Stimulated activated CD4-positive, alpha-beta T cell treated with anti-CD3 and anti-CD28 coated beads, Interleukin-1b, Interleukin-23, amount 100 ng/mL, for 1 hour (primary cell): ENCODE measurements at places on chromosomes 7 and 10.

GRCh38 chr7:117186218-117187010 lies 136.4 kb downstream of the WNT2 start:
- DNase-seq, result no peak

DNA sequence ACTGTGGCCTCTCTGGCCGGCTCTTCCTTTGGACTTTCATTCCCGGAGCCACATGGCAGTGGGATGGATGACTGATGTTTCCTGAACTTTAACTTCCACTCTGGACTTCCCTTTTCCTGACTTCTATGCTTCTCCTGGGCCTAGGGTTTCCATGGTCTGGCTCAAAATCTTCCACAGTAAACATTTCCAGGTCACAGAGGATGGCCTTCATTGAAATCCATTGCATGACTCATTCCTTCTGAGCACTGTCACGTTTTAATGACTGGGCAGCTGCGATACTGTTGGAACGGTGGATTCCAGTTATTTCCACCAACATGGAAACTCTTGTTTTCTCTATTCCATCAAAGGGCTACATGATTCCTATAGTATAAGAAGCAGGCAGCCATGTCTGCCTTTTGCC lies 24.4 kb upstream of the ZNF273 start:
- DNase-seq, result no peak

DNA sequence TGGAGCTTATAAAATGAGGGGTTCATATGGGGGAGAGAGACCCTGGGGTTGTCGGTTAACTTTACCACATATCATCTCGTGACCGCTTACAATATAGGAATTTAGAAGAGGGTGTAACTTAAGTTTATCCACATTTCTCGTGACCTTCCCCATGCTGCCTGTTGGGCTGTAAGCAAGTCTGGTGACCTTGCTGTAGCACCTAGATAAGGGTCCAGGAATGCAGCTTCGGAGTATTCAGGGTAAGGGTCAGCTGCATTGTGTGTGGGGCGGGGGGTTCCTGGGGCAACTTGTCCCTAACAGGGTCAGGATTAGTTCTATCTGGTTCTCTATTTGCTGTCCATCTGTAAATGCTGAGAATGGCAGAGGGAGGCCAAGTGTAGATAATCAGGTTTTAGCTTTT lies 1.3 kb upstream of the CHST3 start:
- DNase-seq, result no peak

DNA sequence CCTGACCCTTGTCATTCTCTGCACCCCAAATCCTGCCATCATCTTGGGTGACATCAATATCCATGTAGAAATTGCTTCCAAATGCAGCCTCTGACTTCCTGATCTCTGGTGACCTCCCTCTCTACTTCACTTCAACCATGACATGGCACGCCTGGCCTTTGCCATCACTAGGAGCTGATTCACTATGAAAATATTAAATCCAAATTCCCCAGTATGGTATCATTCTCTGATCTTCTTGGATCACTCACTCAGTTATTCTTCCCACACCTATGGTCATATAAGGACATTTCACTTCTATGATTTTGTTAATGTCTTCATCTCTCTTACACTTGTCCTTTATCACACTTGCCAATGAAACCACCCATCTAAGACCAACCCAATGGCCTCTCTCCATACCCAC lies 73.7 kb upstream of the ODAD2 start:
- DNase-seq, result no peak

- no peak for DNase-seq
Observed at GRCh38 chr7:115033917-115034459, 112.1 kb downstream of the MDFIC start.

DNA sequence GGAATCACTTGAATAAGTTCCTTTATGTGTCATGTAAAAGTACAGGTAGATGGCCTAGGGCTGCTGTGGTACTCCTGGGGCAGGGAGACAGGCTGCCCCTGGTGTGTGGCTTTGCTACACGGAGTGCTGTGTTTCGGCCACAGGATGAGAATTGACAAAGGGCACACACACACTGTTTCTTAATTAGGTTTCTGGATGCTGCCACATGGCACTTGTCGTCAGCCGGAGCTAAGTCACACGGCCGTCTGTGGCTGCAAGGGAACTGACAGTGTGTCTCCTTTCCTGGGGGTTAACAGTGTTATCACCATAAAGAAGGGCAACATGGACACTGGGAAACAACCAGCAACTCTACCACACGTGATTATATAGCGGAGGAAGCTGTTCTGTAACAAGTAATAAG lies 55.7 kb upstream of the CREB5 start:
- no peak for DNase-seq

GRCh38 chr10:109974504-109975191 lies 33.1 kb upstream of the ADD3 start:
- no peak for DNase-seq

DNA sequence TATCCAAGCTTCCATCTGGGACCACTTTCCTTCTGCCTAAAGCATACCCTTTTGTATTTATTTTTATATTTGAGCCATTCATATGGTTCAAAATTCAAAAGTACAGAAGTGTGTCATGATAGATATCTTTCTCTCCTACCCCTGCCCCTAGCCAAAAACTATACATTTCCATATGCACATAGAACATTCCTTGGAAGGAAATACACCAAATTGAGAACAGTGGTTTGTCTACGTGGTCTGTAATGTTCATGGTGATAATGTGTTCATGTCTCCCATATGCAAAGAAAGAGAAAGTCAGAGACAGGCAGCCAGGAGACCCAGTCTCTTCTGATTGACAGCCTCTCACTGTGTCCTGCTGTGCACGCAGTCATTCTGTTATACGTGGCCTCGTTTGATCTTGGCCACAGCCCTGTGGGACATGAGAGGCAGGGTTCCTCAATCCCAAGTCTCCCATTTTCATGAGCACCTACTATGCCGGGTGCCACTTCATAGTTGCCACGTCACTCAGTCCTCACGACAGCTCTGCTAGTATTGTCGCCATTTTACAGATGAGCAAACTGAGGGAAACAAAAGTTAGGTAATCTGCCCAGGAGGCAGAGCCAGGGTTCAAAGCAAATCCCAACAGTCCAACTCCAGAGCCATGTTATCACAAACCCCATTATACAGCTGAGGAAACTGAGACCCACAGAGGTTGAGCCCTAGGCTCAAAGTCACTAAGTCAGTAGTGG lies 8.0 kb upstream of the CDH23 start:
- no peak for DNase-seq

DNA sequence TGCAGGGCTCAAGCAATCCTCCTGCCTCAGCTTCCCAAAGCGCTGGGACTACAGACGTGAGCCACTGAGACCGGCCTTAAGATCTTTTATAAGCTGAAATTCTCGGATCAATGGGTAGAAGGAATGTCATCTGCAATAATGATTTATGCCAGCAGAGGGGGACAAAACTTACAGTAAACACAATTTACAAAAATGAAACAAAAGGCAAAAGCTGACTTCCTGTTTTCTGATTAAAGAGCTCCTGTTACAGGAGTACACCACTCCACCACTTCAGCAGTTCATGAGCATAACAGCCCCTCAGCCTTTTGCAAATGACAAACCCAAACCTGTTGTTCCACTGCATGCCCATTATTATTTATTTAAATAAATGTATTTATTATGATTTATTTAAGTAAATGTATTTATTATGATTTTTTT lies 88.5 kb upstream of the ATP6V0A4 start:
- no peak for DNase-seq

GRCh38 chr7:77838929-77839491 lies 40.4 kb downstream of the PHTF2 start:
- no peak for DNase-seq

DNA sequence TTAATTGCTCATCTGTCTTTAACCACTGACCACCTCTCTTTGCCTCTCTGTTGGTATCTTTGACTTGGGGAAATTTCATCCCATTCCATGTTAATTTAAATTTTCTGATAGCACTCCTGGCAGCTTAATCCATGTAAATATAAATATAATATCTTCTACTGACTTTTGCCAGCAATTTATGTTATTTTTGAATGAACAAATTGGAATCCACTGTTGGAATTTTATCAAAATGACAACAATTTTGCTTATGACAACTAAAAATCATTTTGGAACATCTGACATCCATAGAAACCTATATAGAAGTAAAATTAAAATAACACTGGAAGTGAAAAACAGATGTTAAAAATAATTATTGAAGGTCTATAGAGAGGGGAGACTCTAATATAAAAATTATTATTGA lies 176.5 kb upstream of the AKR1E2 start:
- no peak for DNase-seq

DNA sequence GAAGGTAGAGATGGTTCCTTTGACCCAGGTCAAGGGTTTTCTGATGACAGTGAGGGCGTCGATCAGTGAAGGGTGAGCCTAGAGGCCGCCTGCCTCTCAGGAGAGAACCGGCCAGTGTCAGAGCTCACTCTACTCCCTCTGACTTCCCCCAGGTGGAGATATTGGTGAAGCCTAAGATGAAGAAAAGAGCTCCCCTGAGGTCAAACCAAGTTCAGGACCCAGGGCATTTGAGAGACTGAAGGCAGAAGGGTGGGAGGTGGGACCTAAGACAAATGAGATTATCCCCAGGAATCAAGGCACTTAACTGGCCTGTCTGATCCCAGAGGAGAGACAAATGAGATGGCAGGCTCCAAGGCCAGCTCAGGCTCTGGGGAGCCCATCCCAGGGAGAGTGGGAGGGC lies 104.7 kb downstream of the CDH23 start:
- DNase-seq, result no peak

GRCh38 chr10:20089879-20090278 lies 273.6 kb downstream of the PLXDC2 start:
- no peak for DNase-seq

- no peak for DNase-seq
Observed at GRCh38 chr7:96663871-96664445, 45.7 kb downstream of the SEM1 start.

GRCh38 chr7:28755255-28755654 lies 202.9 kb downstream of the TRIL start:
- DNase-seq, result no peak

GRCh38 chr7:118195837-118196474 lies 12.0 kb downstream of the LSM8 start:
- DNase-seq, result peak; percentile 17

- DNase-seq, result no peak
Observed at GRCh38 chr10:126166797-126167196, 221.5 kb downstream of the ADAM12 start.

GRCh38 chr7:107506674-107507339 lies 37.0 kb downstream of the GPR22 start:
- DNase-seq, result no peak

DNA sequence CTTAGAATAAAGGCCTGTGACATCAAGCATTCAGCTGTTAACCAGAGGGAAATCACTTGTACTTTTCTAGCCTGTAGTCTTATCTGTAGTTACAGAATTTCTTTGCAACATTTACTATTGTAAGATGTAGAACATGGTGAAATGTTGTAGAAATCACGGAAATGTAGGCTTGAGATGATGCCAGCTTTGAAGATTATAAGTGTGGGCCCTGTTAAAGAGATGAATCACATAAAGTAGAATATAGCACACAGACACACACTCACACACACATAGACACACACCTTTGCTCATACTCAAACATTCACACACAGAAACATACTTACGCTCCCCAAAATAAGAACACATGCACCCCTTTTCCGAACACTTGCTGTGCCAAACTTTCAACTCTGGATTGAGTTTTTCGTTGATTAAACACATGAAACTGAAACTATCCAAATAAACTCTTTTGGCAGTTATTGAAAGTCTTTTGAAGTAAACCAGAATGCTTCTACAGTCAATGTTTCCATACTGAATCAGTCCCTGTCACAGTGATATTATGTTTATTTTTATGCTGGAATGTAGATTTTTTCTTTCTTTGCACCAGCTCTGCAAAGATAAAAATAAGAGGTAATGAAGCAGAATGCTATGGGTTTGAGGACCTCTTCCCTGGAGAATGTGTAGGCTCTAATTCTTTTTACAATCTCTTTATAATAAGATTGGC lies 230.3 kb upstream of the MEOX2 start:
- DNase-seq, result no peak

DNA sequence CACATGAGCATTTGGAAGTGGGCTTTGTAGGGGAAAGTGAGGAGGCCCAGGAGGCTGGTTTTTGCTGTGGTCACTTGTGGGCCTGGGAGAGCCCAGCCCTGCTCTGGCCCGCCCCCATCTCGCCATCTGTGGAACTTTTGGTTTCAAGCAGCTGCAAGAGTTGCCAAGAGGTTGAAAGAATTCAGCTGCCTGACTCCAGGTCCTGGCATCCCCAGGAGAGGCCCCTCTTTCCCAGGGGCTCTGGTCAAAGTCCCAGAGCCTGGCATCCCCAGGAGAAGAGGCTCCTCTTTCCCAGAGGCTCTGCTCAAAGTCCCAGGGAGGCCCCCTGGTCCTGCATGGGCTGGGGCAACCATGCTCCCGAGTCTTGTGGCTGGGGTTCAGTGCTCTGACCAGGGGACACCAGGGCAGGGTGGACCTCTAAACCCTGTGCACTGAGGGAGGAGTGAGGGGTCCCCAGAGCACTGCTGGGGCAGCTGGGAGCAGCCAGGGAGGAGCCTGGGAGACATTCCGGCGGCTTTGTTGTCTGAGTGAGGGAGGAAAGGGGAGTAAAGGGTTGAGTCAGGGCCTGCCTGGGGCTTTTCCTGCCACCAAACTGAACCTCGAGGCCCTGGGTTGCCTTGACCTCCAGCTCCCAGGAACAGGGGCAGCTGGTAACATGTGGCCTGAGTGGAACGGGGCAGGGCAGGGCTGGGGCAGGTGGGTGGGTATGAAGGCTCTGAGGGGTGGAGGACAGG lies 27.7 kb upstream of the CSGALNACT2 start:
- DNase-seq, result no peak

DNA sequence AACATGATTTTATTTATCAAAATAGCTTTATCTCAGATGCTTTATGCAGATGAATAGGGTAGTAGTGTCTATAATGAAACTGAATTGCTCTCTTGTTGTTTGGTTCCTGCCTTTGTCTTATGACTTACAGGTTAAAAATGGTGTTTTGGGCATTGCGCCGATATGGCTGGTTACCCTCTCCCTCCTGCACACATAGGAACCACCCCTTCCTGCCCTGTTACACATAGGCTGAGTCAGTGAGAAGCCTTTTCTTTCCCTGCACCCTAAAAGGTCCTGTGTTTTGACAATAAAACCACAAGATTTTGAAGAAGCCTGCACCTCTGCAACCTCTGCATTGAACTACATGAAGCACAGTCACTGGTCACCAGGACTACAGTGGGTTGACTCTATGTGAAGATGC lies 655.8 kb upstream of the ANKRD30A start:
- DNase-seq, result no peak

DNA sequence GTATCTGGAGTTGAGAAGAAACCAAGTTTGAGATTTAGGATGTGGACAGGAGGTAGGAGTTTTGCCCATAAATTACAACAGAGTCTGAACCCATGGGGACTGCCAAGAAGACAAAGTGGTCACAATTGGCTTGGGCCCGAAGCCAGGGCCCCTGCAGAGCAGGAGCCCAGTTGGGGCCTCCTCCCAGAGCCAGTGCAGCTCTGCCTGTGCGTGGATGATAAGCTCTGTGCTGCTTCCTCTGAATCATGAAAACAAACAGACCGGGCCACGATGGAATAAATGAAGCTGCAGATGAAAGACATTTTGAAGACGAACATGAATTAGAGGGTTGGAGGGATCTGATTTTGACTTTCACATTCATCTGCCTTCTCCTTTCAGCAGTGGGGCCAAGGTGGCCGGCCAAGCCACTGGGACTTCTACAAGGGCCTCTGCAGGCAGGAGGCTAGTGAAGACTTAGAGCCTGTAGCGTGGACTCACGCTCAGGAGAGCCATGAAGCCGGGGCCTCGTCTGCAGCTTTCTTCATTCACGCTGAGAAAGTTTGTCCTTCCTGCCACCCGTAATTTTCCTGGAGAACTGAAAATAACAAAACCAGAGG lies 156.8 kb upstream of the LYZL1 start:
- DNase-seq, result no peak

- no peak for DNase-seq
Observed at GRCh38 chr7:36775676-36776075, 51.4 kb upstream of the AOAH start.
